ENCODE measurements at places on chromosomes 7 and 10.

DNA sequence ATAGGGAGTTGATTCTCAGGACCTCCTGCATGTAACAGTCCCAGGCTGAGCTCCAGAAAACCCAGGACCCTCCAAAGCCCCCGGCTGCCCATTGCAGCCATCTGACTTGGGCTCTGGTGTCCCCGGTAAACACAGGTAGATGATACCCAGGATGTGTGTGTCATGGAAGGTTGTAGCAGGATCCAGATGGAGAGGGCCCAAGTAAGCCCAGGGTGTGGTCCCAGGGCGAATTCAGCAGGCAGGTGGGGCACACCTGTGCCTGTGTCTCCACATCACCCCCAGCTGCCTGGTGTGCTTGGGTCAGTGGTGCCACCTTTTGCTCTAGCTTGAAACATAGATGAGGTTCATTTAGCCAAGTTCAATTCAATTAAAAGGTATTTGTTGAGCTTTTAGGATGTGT, 524.1 kb downstream of the GLRX3 start:
- no peak for DNase-seq

- no peak for DNase-seq
Observed at GRCh38 chr10:36087006-36088005, 445.2 kb upstream of the FZD8 start.

- DNase-seq = no peak
Observed at GRCh38 chr10:57341294-57341693, 926.4 kb downstream of the IPMK start.

- DNase-seq = no peak
Observed at GRCh38 chr7:139990571-139991268, 72.0 kb downstream of the PARP12 start.

GRCh38 chr7:46759711-46760480, 822.0 kb downstream of the TNS3 start:
- peak; percentile 72 for DNase-seq

DNA sequence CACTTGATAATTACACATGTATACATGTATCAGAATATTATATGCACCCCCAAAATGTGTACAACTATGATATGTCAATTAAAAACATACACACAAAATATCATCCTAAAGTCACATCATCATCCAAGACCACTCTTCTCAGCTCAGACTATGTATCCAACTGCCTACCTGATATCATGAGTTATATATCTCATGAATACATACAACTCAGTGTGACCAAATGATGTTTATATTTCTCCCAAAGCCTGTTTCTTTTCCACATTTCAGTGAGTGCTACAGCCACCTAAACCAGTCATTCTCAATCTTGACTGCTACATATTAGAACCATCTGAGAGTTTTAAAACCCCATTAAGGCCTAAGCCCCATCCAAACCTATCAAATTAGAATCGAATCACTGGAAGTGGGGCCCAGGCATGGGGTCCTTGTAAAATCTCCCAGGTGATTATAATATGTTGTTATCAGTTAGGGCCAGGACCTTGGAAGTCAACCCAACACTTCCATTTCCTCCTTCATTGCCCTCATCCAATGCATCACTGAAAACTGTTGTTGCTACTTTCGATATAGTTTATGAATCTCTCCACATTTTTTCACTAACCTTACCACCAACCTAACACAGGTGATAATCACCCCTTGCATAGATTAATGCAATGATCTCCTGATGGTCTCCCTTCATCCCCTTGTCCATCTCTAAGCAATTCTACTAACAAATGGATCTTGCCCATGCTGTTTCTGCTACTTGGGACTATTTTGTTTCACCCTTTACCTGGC, 53.8 kb upstream of the ITGB8 start:
- no peak for DNase-seq

GRCh38 chr10:387909-388660, 252.8 kb downstream of the ZMYND11 start:
- no peak for DNase-seq

- no peak for DNase-seq
Observed at GRCh38 chr10:65294329-65294728, 1631.5 kb upstream of the LRRTM3 start.

DNA sequence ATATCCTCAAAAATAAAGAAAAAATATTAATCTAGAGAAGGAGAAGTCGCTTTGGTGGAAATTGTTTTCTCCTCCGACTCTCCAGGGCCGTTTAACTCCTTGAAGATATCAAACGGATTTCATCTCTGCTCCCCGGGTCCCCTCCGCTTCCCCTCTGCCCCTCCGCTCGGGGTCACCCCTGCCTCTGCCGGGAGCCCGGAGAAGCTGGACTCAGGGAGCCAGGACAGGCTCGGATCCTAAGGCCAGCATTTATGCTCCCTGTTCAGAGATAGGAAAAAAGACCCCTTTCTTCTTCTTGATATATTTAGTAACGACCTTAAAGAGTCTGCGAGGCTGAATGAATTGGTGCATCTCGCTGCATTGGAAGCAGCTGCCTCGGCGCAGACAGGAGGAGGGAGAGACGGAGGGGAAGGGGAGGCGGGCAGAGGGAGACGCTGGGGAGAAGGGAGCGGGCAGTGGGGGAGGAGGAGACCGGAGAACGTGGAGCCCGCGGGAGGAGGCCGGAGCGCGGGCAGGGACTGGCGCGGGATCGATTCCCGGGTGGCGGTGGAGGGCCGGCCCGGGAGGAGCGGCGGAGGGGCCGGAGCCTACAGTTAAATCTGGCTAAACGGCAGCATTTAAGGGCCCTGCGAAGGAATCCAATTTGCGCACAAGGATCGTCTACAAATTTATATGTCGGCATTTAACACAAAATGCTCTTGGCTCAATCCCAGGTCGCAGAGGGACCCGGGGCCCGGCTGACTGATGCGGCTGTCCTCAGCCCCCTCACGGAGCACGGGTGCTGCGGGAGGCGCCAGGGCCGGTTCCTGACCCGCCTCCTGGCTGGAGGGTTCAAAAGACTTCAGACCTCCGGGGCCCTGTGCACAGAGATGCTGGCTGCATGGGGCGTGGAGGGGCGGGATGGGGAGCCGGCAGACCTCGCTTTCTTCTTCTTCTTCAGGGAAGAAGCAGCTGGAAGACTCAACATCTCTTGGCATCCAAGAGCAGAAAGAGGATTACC, 55.6 kb downstream of the CRTAC1 start:
- DNase-seq = no peak

- peak; percentile 90 for DNase-seq
Observed at GRCh38 chr7:73560109-73560835, 2.8 kb upstream of the BCL7B start.

- no peak for DNase-seq
Observed at GRCh38 chr10:504121-504611, 185.3 kb downstream of the DIP2C start.

All from fibroblast of mammary gland (primary cell).